Smooth muscle cell of the umbilical artery (primary cell): ENCODE measurements at places on chromosomes 4 and X. TPM values are rescaled to one million over a fixed set of nuclear protein-coding genes. Genes with fewer than 3 reads are reported as not detected.

The FRAS1 gene
- 3.9 and 5.3 TPM in 2 replicates for total RNA-seq

The DGKK gene
- not detected in 2 replicates for total RNA-seq

The GBA3 gene
- total RNA-seq = not detected in 2 replicates

The SSX2B gene
- not detected in 2 replicates for total RNA-seq

The NHS gene
- total RNA-seq = 0.30 and 1.4 TPM in 2 replicates

The CFAP47 gene
- total RNA-seq = under 0.01 TPM in 1 of 2 replicates, not detected in the other

The XAGE1B gene
- not detected in 2 replicates for total RNA-seq

The WDR44 gene
- 17.8 and 25.7 TPM in 2 replicates for total RNA-seq

The NIPAL1 gene
- total RNA-seq = 0.59 and 2.7 TPM in 2 replicates

The SPANXD gene
- total RNA-seq = not detected in 2 replicates

The GNRHR gene
- not detected in 2 replicates for total RNA-seq

The TEX13C gene
- total RNA-seq = not detected in 2 replicates

The RGN gene
- total RNA-seq = 0.65 and 1.5 TPM in 2 replicates

The WAS gene
- 0.30 and 0.51 TPM in 2 replicates for total RNA-seq

The FGG gene
- total RNA-seq = not detected in 2 replicates

The SYAP1 gene
- total RNA-seq = 37.9 and 38.9 TPM in 2 replicates

The APLN gene
- total RNA-seq = 0.51 and 1.2 TPM in 2 replicates

The BCORL1 gene
- total RNA-seq = 1.5 and 3.3 TPM in 2 replicates

The STBD1 gene
- total RNA-seq = 7.4 and 9.3 TPM in 2 replicates

The F8 gene
- 2.4 and 2.9 TPM in 2 replicates for total RNA-seq

The FAM114A1 gene
- 437 and 526 TPM in 2 replicates for total RNA-seq

The PROM1 gene
- not detected in 2 replicates for total RNA-seq

The ATP2B3 gene
- under 0.01 and 0.09 TPM in 2 replicates for total RNA-seq

The SSX2 gene
- total RNA-seq = not detected in 2 replicates

The MGARP gene
- total RNA-seq = 20.4 and 46.9 TPM in 2 replicates

The RPS3A gene
- 1,403 and 3,002 TPM in 2 replicates for total RNA-seq

The ZRSR2 gene
- total RNA-seq = 3.9 and 7.1 TPM in 2 replicates

The CHRDL1 gene
- 0.14 TPM in 1 of 2 replicates, not detected in the other for total RNA-seq

The FAM9B gene
- not detected in 2 replicates for total RNA-seq

The HOPX gene
- total RNA-seq = 0.14 TPM in 1 of 2 replicates, not detected in the other
